Stimulated activated CD8-positive, alpha-beta memory T cell treated with anti-CD3 and anti-CD28 coated beads, Interleukin-7, amount 100 ng/mL, for 1 hour (primary cell): ENCODE measurements at places on chromosomes 11 and 22.

GRCh38 chr11:64234647-64235379 is 429 bp downstream of the VEGFB start:
- DNase-seq, result no peak

DNA sequence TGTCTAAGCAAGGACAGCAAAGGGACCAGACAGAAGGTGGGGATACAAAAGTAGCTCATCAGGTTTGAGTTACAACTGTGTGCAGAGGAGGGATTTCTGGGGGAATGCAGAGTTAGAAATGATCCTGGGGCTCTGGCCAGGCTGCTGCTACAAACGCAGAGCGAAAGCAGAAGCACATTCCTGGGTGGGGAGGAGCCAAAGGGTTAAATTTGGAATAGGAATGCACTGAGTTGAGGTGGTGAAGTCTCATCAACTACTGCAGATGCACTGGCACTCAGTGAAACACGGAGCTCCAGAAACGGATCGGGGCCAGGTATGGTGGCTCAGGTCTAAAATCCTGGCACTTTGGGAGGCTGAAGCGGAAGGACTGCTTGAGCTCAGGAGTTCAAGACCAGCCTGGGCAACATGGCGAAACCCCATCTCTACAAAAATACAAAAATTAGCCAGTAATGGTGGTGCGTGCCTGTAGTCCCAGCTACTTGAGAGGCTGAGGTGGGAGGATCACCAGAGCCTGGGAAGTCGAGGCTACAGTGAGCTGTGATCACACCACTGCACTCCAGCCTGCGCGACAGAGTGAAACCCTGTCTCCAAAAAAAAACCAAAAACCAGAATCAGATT is 3.2 kb downstream of the CHKA start:
- no peak for DNase-seq

- DNase-seq, result no peak
Measured at GRCh38 chr11:73787051-73787642, 527 bp upstream of the MRPL48 start.

DNA sequence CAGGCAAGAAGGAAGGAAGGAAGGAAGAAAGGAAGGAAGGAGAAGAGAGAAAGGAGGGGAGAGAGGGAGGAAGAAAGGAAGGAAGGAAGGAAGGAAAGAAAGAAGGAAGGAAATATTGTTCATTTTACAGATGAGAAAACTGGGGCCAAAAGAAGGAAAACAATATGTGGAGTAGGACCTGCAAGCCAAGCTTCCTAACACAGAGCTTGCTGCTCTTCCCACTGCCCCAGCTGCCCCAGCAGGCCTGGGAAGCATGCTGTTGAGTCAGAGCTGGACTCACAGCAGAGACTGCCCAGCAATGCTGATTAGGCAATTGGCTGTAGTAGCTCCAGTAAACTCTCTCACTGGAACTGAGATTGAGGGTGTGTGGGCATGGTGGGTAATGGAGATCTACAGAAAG is 42.6 kb upstream of the SMCO4 start:
- no peak for DNase-seq

DNA sequence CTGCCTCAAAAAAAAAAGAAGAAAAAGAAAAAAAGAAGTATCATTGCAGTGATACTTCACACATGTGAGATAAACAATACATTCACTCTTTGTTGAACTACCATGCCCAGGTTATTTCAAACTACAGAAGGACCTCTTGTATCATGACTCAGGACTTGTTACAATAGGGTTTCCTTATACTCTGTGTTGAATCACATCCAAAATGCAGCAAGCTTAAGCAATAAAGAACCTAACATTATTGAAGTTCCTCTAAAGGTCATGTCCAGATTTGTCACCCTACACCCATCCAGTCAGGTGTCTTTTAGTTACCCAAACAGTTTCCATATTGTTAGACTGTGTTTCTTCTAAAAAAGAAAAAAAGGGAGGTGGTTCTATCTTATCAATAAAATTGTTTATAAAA is 26.9 kb upstream of the ALKBH3 start:
- no peak for DNase-seq

- no peak for DNase-seq
Measured at GRCh38 chr22:39722501-39722900, 151.9 kb downstream of the CACNA1I start.

DNA sequence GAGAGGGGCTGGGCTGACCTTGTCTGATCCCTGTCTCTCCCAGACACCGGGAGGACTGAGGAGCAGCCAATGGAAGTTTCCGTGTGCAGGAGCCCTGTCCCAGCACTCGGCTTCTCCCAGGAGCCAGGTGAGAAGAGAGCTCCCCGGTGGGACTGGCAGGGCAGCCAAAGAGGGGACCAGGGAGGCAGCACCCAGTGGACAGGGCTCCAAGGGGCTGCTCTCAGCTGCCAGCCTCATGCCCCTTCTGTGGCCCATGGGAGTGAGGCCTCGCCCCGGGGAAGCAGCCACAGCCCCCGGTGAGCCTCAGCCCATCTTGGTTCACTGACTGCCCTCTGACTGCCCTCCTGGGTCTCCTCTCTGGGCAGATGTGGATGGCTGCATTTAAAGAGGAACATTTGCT is 6.8 kb downstream of the SCO2 start:
- DNase-seq, result no peak

DNA sequence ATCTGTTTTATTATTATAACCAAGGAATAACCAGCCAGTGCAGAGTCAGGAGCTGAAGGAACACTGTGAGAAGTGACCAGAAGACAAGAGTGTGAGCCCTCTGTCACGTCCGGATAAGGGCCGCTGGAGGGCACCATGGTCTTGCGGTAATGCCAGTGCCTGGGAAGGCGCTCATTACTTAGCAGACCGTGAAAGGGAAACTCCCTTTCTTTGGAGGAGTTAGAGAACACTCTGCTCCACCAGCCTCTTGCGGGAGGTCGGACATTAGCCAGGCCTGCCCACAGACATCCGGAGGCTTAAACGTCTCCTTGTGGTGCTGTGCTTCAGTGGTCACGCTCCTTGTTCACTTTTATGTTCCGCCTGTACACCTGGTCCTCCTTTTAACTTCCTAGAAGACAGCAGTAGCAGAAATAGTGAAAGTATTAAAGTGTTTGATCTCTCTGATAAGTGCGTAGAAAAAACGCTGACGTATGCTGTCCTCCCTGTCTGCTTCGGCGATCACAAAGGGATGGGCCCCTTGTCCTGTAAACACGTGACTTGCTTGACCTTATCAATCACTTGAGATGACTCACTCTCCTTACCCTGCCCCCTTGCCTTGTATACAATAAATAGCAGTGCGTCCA is 120.6 kb upstream of the LMO1 start:
- no peak for DNase-seq

- no peak for DNase-seq
Measured at GRCh38 chr11:2115308-2115707, 23.9 kb downstream of the IGF2 start.

GRCh38 chr11:107606141-107606540 is 15.2 kb downstream of the ELMOD1 start:
- no peak for DNase-seq

- DNase-seq, result no peak
Measured at GRCh38 chr11:60860943-60861342, 5.2 kb upstream of the PTGDR2 start.

DNA sequence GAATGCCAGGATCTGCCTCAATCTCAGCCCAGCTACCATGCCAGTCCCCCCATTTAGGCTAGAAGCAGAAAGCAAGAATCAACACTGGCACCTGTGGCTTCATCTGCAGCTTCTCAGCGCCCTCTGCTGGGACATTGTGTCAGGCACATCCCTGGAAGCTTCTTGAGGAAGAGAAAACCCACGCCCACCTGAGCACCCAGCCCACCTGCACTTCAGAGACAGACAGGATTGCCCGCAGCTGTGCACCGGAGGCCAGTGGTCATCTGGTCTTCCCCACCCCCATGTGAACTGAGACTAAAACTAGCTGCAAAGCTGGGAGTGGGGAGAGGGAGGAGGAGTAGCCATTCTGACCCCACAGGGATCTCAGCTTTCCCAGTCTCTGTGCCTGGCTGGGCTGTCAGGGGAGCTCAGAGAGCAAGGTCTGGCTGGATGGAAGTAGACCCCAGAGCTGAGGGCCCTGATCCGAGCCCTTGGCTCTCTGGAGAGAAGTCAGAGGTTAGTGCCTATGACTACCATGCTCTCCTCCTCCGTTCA is 66.8 kb downstream of the FEZ1 start:
- DNase-seq, result no peak

GRCh38 chr11:111367411-111368284 is 11.4 kb downstream of the POU2AF1 start:
- DNase-seq, result no peak

- no peak for DNase-seq
Measured at GRCh38 chr11:114296605-114297372, 590 bp downstream of the NNMT start.
